ENCODE measurements at places on chromosomes 6 and 20. TPM values are rescaled to one million over a fixed set of nuclear protein-coding genes. Genes with fewer than 3 reads are reported as not detected.

Gene TP53TG5
- total RNA-seq: not detected

Gene WFDC6
- not detected for total RNA-seq

Gene PHACTR3
- total RNA-seq: 0.57 TPM

Gene GNRH2
- 0.57 TPM for total RNA-seq

Gene SPINT4
- total RNA-seq: not detected

Gene LINC00237
- total RNA-seq: not detected

Gene PRSS16
- total RNA-seq: not detected

All from vein endothelial cell (primary cell).